NCI-H510A treated with DMSO at 0.1 percent for 48 hours (cell line): ENCODE measurements at places on chromosomes 6 and 20.

GRCh38 chr6:14517516-14518105, 400.0 kb downstream of the CD83 start:
- no peak for DNase-seq

GRCh38 chr20:48007351-48007750, 222.1 kb upstream of the SULF2 start:
- no peak for DNase-seq

- DNase-seq, result no peak
These were observed 53.2 kb downstream of the MAP3K5 start for GRCh38 chr6:136739071-136739470.

DNA sequence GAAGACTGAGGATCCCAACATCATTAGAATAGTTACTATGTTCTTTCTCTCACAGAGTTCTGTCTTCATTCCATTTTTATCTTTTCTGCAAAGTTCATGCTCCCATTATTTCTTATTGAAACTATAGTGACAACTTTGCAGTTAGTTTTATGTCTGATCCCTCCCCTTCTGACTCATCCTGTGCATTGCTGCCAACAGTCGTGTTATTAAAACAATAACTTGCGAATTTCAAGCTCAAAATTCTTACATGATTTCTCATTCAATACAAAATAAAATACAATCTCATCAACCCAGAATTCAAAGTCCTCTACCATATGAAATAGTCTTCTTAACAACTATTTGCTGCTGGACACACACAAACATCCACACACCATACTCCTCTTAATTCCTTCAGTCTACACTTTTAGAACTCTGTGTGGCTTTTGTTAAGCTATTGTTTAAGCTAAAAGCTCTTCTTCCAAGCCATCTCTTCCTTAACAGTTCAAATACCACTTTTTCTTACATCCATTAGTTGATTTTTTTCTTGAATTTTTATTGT, 261.4 kb upstream of the IRAK1BP1 start:
- no peak for DNase-seq

DNA sequence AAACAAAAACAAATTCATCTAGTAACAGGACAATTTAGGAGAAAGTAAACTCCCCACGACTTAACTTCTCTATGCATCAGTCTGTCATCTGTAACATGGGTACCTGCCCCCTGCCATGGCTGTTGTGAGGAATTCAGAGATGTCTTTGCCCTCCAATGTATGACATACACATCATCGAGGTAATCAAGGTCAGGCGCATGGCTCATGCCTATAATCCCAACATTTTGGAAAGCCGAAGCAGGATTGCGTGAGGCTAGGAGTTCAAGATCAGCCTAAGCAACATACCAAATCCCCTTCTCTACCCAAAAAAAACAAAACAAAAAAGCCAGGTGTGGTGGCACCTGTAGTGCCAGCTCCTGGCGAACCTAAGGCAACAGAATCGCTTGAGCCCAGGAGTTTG, 9.0 kb downstream of the EEF1A1 start:
- no peak for DNase-seq

GRCh38 chr20:58128635-58129625, 99.5 kb downstream of the ANKRD60 start:
- DNase-seq, result no peak

DNA sequence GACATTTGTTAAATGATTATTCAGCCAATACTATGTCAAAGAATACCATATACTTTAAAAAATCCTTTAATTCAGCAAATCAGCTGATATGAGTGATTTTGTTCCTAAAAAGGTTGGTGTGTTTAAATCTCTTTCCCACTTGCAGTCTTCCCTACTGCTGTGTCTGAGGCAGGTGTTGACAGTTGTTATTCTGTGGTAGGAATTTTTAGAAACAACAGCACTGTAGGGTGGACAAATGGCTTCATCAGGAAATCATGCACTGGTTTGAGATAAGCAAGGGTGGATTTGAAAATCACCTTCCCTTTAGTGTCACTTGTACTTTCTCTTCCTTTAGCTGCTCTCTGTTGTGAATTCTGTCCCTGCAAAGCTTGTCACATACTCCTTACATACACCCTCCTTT, 213.7 kb upstream of the SGK1 start:
- no peak for DNase-seq

DNA sequence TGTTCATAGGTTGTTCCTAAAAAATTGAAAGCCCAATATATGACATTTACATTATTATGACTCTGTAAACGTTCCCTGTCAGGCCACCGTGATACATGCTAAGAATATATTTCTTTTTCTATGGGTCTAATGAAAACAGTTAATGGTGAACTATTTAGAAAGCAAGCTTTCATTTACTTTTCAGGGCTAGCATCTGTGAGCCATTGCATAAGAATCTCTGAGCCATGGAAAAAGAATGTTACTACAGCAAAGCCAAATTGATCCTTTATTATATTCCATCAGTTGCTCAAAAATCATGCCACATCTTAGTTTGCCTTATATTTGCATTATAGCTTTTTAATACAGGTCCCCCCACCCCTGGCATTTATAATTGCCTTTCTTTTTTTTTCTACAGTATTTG, 275.5 kb downstream of the ZFAND3 start:
- no peak for DNase-seq

DNA sequence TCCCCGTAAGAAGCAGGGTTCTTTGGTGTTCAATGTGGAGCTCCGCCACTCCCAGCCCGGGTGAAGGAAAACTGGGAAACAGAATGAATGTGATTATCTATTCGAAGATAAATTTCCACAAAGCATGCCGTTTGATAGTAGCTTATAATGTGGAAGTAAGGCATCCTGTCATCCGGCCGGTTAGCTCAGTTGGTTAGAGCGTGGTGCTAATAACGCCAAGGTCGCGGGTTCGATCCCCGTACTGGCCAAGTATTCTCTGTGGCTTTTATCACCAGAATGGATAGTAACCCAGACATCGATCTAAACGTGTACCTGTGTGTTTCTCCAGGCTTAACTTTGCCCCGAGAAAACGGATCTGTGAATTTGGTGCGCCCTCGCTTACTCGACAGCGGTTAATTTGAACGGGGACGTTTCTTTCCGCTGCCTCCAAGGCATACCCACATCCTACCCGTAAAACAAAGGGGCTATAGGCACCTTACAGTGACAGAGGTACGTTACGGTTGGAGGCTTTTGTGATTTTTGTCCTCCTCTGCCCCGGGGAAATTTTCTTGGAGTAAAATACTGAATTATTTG, 215.2 kb upstream of the ZNF184 start:
- DNase-seq, result peak; percentile 95

GRCh38 chr6:13838616-13839015, 24.3 kb upstream of the MCUR1 start:
- DNase-seq, result no peak

- DNase-seq, result no peak
These were observed 121.0 kb downstream of the PREX1 start for GRCh38 chr20:48706710-48707365.

DNA sequence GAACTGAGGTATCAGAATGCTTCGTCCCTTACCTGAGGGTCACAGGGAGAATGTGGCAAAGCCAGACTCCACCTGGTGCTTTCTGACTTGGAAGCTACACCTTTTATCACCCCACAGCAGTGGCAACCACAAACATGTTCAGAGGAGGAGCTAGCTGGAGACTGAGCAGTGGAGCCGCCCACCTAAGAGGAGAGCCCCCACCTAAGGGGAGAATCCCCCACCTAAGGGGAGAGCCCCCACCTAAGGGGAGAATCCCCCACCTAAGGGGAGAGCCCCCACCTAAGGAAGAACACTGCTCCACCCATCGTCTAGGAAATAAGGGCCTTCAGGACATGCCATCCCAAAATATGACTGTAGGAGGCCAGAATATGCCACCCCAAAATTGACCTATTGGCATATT, 4.0 kb downstream of the SLC52A3 start:
- no peak for DNase-seq

DNA sequence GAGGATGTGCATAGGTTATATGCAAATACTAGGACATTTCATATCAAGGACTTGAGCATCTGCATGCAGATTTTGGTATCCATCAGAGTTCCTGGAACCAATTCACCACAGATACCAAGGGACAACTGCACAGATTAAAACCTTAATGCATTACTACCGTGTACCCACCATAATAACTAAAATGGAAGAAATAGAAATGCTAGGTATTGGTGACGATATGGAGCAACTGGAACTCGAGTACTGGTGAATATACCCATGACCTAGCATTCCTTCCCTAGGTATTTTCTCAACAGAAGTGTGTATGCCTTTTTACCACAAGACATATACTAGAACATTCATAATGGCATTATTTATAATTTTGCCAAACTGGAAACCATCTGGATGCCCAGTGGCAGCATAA, 18.5 kb downstream of the KCNS1 start:
- DNase-seq, result no peak

GRCh38 chr6:50135968-50136367, 86.2 kb upstream of the DEFB112 start:
- no peak for DNase-seq

GRCh38 chr6:2798586-2799134, 33.5 kb downstream of the WRNIP1 start:
- no peak for DNase-seq

DNA sequence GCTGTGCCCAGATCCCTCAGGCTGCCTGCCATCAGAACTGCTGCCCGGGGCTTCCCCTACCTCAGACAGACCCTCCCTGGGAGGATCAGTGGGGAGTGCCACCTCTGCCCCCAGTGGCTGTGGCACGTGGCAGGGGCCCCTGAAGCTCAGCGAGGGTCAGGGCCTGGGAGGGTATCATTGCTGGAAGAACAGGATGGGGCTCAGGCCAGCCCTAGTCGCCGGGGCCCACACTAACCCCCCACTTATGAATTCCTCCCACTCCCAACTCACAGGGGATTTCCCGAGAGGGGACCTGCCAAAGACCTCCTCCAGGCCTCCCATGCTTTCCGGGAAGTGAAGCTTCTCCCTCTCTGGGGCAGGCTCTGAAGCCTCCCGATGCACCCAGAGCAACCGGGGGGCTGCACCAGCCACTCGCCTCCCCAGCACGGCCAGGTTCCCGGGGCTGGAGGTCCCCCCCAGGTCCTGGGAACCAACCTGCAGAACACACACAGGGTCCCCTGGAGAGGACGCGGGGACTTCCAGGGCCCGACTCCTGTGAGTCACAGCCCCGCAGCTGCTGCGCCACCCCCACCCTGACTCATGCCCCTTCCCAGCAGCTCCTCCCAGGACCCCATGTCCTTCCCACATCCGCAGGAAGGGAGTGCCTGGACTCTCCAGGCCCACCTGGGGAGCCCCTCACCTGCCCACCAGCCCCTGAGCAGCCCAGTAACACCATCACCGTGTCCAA, 2.5 kb downstream of the TNFRSF6B start:
- no peak for DNase-seq

GRCh38 chr6:1821513-1822183, 211.9 kb downstream of the FOXC1 start:
- DNase-seq, result no peak

- no peak for DNase-seq
These were observed 99.2 kb downstream of the MAP3K5 start for GRCh38 chr6:136693090-136693489.

DNA sequence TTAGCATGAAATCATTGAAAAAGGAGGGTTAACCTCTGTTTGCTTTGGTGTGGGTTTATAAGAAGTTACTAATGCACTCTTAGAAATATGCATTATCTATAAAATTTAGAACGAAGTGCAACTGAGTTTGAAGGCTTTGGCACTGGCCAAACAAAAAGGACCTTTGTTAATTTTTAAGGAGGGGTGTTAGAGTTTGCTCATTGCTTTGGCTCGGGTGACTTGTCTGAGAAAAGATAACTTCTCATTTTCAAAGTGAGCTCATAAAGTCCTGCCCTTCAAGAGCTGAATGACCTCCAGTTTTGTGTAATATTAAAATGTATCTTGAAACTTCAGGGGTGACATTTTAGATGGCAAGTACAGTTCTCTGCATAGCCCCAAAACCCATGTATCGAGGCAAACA, 25.9 kb downstream of the NEDD9 start:
- DNase-seq, result no peak

DNA sequence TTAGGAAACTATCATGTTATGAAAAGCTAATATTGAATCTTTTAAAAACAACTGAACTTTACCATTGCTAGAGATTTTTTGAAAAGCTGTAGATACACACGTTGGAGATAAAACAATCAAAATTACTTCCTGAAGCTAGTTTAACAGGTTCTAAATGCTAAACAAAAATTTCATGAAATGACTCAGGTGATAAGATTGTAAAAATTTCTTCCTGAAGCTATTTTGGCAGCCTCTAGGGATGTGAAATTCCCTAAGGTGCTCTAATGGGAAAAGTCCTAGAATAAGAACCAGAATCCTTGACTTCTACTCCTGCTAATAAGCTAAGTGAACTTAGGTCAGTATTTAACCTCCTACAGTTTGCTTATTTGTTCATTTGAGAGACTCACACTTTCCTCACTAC, 8.5 kb downstream of the GCM2 start:
- DNase-seq, result no peak

DNA sequence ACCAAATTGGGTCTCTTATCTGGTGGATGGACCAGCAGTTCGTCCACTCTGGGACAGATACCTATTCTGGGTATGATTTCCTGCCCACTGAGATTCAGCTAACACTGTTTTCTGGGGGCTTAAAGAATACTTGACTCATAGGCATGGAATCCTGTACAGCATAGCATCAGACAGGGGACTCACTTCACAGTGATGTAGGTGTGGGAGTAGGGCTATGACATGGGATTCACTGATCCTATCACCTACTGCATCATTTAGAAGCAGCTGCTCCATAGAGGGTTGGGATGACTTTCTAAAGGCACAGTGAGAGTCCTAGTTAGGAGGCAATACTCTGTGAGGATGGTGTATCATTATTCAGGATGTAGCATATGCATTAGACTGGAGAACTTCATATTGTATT, 74.5 kb upstream of the AHI1 start:
- no peak for DNase-seq

GRCh38 chr20:31822421-31823330, 3.5 kb downstream of the MYLK2 start:
- DNase-seq, result peak; percentile 83
